ENCODE measurements at places on chromosomes 7 and 10.

GRCh38 chr10:94014304-94014703 is 20.6 kb downstream of the PLCE1 start:
- no peak for DNase-seq

DNA sequence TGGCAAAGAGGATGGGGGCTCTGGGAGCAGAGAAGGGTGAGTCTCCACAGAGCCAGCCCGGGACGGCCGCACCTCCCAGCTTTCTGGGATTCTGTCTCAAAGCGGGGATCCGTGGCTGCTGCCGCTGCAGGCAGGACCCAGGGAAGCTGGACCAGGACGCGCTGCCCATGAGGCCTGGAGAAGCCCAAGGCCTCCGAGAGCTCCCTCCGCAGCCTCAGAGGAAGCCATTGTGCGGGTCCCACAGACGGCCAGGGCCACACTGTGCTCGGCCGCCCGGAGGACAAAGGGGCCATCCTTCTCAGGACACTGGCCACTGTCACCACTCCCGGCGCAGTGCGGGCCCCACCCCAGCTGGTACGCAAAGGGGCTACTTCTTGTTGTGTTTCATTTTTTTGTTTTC is 79.3 kb upstream of the PDGFA start:
- no peak for DNase-seq

DNA sequence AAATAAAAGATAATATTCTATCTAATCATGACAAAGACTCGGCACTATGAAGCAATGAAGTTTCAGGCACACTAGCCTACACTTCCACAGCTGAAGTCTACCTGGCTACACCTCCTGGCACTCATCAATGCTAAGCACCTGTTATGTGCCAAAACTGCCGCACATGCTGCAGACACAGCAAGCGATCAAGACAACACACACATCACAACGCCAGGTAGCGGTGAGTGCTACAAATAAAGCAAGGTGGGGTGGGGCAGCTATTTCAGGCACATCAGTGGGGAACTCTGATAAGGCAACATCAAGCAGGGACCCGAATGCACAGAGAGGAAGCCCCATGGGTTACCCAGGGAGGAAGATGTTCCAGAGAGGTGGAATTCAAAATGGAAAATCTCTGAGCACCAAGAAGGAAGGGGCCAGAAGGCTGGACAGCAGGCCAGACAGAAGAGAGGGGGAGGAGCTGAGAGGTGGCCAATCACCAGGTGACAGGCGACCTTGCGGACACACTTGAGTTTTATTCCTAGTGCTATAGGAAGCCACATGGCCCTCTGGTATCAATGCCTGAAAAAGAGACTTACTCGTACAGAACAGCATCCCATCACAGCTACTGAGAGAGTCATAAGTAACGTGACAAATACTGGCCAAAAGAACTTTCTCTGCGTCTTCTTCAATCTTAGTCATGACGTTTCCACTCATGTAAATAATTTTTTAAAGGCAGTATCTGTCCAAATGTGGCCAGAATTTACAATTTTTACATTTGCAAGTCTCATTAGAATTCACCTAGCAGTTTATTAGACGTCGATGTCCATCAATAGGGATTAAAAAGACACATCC is 8.0 kb downstream of the PSAP start:
- DNase-seq: no peak

DNA sequence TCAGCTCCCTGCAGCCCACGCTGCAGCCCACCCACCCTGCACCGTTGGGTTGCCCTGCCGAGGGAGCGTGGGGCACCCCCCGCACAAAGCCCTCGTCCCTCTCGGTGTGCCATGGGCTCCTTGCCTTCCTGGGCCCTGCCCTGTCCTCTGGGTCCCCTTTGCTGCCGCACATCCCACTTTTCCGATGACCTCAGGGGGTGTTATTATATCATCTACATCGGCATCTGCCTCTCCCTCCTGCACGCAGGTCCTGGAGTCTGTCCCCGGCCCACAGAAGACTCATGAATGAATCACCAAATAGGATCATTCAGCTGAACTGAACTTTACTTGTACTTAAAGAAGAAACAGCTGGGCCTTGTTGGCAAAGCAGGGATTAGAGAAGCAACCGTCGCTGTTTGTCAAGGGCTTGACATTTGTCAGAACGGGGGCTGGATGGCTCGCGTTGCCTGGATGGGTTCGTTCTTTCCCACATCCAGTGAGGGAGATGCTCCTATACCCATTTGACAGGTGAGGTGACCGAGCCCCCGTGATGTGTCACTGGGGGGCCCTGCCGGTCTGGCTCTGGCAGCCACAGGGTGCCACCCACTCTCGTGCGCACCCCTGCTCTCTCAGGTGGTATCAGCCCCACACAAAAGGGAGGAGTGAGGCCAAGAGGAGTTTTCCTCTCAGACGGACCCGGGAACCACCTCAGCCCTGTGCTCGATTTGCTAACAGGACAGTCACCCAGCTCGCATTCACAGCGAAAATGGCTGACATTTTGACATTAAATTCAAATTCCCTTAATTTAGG is 58.6 kb upstream of the EBF3 start:
- peak; percentile 76 for DNase-seq

DNA sequence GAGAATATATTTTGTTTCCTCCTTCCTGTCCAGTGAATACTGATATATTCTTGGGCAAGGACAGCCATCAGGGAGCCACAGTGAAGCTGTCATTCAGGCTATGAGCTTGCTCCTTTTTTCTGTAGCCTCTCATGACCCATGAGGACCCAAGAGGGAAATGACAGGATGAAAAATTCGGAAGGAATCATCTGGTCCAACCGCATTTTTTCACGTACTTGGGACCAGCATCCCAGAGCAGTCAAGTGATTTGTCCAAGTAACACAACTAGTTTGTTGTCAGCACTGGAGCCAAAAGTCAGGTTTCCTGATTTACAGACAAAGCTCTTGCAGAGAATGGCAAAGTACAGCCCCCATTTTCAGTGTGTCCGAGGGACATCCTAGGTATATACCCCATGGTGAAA is 47.2 kb upstream of the AGBL3 start:
- DNase-seq: no peak

Measured in HS-5 (cell line).